Activated CD8-positive, alpha-beta T cell treated with anti-CD3 and anti-CD28 coated beads for 36 hours (primary cell): ENCODE measurements at places on chromosomes 1 and 21. TPM values are rescaled to one million over a fixed set of nuclear protein-coding genes. Genes with fewer than 3 reads are reported as not detected.

The INSRR gene
- total RNA-seq, result 0.54 TPM

The NEXN gene
- total RNA-seq, result 2.8 TPM

The PDE4DIP gene
- total RNA-seq, result 19.6 TPM

The HES2 gene
- total RNA-seq, result 0.29 TPM

GRCh38 chr1:167152192-167152876, 58.5 kb downstream of the STYXL2 start:
- peak; percentile 6 for DNase-seq

DNA sequence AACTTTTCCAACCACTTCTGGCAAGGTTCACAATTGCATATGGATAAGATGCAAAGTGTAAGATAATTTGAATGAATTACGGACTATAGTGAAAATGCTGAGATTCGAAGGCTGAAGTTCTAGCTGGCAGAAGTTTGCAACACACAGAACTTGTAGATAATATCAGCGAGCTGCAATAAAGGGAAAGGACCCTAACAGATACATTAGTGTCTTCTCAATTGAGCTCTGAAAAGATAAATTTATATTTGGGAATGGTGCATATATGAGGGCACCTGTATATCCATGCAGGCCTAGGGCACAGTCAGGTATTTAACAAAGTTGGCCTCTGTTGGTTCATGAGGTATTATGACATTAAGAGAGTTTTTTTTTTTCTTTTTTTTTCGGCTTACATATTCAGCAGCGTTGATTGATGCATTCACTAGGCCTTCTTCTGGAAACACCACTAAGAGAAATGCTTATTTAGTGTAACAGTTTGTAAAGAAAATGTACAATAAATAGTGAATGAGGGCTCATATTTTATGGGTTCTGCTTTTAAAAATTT, 2.2 kb downstream of the NFIA start:
- DNase-seq, result no peak

- no peak for DNase-seq
Measured at GRCh38 chr1:36464605-36465393, 615 bp upstream of the MRPS15 start.

DNA sequence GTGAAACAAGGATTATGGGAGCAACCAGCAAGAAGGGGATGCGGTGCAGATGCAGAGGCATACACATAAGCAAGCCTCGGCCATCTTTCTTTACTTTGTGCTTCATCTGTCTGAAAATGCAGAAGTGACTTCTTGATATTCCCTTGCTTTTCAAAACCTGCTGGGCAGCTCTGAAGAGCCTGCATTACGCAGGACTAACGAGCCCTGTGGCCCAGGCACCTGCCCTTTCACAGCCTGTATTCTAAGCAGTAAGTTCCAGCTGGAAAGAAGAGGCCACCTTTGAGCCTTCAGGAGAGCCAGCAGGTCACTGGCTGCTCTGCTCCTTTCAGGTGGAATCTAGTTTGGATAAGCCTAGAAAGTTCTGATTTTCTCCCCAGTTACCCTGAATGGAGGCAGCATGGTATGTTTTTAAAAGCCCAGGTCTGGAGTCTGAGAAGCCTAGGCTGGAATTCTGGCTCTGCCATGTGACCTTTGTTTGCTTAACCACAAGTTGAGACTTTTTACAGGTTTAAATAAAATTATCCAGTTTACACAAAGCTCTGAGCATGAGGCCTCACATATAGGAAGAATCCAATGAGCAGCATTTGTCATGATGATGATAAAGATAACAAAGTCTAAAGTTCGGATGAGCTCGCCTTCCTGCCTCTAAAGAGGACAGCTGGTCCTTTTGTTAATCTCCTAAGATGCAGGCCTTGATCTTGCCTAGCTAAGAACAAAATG, 122.9 kb downstream of the UBR4 start:
- DNase-seq, result no peak

DNA sequence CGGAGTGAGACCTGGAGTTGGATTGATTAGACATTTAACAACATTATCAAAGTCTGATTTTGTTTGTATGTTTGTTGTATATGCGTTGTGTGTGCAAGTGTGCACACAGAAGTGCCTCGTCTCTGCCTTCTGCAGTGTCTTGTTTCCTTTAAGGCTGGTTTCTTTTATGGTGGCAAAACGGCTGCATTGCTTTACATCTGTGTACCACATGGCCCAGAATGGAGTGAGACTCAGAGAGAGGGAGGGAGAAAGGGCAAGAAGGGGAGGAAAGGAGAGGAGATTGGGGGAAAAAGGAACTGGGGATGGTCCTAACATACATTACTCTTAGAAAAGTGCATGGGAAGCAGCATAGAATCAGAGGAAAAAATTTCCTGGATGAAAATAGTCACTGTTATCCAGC, 99.7 kb upstream of the WLS start:
- DNase-seq, result no peak

GRCh38 chr21:35619184-35619583, 441.1 kb downstream of the SETD4 start:
- no peak for DNase-seq

DNA sequence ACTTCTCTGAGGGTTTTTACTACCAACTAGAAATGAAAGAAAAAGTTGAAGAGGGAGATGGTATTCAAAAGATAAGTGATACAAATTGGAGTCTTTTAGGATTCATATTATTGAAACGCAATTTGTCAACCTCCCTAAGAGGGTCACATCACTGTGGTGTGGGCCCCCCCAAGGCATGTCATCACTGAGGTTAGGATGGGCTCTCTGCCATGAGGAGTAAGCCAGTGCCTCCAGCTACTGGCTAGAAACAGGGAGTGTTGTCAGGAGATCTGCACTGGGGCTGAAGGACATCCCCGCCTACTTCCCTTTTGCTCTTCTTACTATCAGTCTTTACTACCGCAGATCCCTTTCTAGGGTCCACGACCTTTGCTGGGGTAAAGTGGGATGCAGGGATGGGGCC, 25.9 kb downstream of the ITSN1 start:
- DNase-seq, result no peak

DNA sequence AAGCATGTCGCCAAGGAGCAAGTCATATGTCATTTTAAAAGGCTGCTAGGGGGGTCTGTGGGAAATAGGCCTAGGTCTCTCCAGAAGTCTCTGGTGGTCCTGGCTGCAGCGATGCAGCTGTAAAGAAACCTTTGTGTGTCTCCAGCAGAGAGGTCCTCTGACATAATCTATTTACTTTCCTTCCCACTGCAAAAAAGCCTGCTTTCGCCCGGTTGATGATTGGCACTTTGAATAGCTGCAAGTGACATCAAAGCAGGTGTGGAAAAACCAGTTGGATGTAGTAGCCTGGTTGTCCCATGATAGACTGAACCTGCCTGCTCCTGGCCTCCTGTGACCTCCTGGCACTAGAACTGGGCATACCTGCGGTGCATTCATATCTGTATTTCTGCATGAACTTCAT, 13.8 kb downstream of the RASSF5 start:
- no peak for DNase-seq

GRCh38 chr21:37575580-37575979, 209.0 kb downstream of the DYRK1A start:
- DNase-seq, result no peak

GRCh38 chr21:42147386-42148020, 71.4 kb upstream of the ABCG1 start:
- DNase-seq, result no peak

GRCh38 chr1:157090196-157090647, 9.4 kb downstream of the ETV3L start:
- peak; percentile 93 for DNase-seq

- peak; percentile 69 for DNase-seq
Measured at GRCh38 chr1:155126556-155127104, 1.0 kb upstream of the EFNA1 start.
